Liver (tissue), 10 donors: ENCODE measurements at places on chromosomes 12 and 14.

GRCh38 chr12:56338308-56339157 is at the start of gene IL23A:
TSS of gene IL23A (plus strand) at chr12:56338884. CDS start at chr12:56339045, 161 bp downstream.
- H3K27me3 ChIP-seq: no peaks in the 10 kb centered on the region
- no peak for DNase-seq
- no peak within 1 kb of the TSS for H3K27ac ChIP-seq
- H3K36me3 ChIP-seq: peaks cover 13% of the 10 kb centered on the region

DNA sequence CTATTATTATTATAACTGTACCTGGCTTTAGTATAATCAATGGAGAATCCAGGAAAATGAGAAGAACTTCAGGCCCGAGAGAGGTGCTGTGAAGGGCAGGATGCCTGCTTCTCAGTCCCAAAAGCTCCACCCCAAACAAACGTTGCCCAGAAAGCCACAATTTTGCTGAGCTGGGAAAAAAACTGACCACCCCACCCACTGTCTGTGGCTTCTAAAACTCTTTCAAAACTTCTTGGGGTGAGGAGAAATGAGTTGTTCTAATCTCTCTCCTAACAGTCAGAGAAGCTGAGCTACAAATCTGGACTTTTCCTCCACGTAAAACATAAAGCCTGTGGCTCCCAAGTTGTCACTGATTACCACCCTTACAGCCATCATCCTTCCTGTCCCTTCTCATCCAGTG is 13.4 kb downstream of the VDR start:
- no peaks in the 10 kb centered on the region for H3K4me1 ChIP-seq
- H3K36me3 ChIP-seq: no peaks in the 10 kb centered on the region
- H3K4me3 ChIP-seq: no peak overlapping the region
- no peak for DNase-seq
- no peak overlapping the region for H3K27ac ChIP-seq
- H3K27me3 ChIP-seq: no peaks in the 10 kb centered on the region

GRCh38 chr14:76352639-76353281 is 23.2 kb upstream of the ESRRB start:
- no peak overlapping the region for H3K27ac ChIP-seq
- no peaks in the 10 kb centered on the region for H3K36me3 ChIP-seq
- peaks cover 4% of the 10 kb centered on the region for H3K4me1 ChIP-seq
- no peaks in the 10 kb centered on the region for H3K27me3 ChIP-seq
- peak; percentile 78 for DNase-seq

- no peak overlapping the region for H3K4me3 ChIP-seq
- DNase-seq: no peak
- H3K36me3 ChIP-seq: no peaks in the 10 kb centered on the region
- no peaks in the 10 kb centered on the region for H3K27me3 ChIP-seq
- no peak overlapping the region for H3K27ac ChIP-seq
Measured at GRCh38 chr12:11746940-11747716, 97.7 kb downstream of the ETV6 start.

- no peak for DNase-seq
- H3K27ac ChIP-seq: no peak overlapping the region
- H3K4me1 ChIP-seq: no peaks in the 10 kb centered on the region
- no peak overlapping the region for H3K4me3 ChIP-seq
- no peaks in the 10 kb centered on the region for H3K27me3 ChIP-seq
Measured at GRCh38 chr12:52444647-52445595, 7.0 kb downstream of the KRT6B start.

DNA sequence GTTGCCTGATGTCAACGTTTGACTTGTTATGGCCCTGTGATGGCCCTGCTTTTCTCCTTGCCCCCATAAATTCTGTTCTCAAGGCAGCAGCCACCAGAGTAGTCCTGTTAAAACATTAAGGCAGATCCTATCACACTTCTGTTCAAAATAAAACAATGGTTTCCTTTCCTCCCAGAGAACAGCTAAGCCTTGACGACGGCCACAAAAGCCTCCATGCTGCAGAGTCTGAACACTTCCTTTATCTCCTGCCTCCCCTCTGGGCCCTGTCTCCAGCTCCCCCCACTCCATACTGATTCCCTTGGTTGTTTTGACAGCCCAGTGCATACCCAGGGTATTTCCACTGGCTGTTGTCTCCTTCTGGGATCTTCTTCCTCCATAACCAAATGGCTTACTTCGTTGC is 618.1 kb downstream of the MED13L start:
- no peak for DNase-seq
- H3K27ac ChIP-seq: no peak overlapping the region
- H3K4me3 ChIP-seq: no peak overlapping the region
- peaks cover 3% of the 10 kb centered on the region for H3K27me3 ChIP-seq
- no peaks in the 10 kb centered on the region for H3K4me1 ChIP-seq

DNA sequence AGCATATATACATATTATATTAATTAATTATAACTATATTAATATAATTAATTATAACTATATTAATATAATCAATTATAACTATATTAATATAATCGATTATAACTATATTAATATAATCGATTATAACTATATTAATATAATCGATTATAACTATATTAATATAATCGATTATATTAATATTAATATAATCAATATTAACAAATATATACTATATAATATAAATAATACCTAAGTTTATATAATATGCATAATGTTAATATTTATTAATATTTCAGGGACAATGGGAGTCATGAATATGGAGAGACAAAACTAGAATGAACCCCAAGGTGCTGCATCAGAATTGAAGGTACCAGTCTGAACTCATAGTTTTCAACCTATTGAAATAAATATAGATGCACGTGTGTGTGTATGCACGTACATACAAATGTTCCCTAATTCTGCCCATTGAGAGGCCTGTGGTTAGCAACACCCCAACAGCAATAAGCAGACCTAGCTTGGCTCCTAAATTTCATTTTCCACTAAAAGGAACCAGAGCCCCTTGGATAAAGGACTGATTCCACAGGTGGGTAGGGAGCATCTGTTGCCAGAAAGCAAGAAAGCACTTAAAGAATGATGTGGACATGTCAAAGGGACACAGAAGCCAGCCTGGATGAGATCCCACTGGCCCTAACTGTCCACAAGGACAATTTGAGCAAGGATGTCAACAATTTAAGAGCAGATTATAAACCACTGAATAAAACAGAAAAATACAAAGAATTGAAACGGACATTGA is 21.3 kb downstream of the SSH1 start:
- peaks cover 11% of the 10 kb centered on the region for H3K36me3 ChIP-seq
- H3K27me3 ChIP-seq: no peaks in the 10 kb centered on the region
- H3K27ac ChIP-seq: no peak overlapping the region
- H3K4me3 ChIP-seq: no peak overlapping the region
- no peak for DNase-seq

DNA sequence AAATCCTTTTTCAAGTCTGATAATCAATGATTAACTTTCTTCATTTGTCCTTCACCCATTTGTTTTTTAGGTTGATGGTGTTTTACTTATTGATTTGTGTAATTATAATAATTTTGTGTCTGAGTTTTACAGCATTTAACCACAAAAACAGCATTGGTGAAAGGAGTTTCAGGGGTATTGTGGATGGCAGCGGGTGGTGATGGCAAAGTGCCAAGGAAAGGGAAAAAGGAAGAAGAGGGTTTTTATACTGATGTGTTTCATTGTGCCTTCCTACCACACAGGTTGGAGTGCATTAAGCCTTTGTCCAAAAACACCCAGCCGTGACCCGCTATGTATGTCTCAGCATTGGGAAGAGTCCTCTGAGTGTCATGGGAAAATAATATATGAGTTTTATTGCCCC is 150.3 kb downstream of the DAD1 start:
- no peaks in the 10 kb centered on the region for H3K27me3 ChIP-seq
- H3K4me3 ChIP-seq: no peak overlapping the region
- DNase-seq: no peak
- H3K27ac ChIP-seq: no peak overlapping the region

GRCh38 chr12:121797937-121798786 is 4.7 kb upstream of the RHOF start:
- H3K27ac ChIP-seq: peak overlapping the region; percentile 75
- no peaks in the 10 kb centered on the region for H3K36me3 ChIP-seq
- H3K27me3 ChIP-seq: no peaks in the 10 kb centered on the region
- DNase-seq: peak; percentile 78
- H3K4me1 ChIP-seq: peaks cover 63% of the 10 kb centered on the region
- H3K4me3 ChIP-seq: peak overlapping the region; percentile 61

- no peak overlapping the region for H3K27ac ChIP-seq
- H3K27me3 ChIP-seq: no peaks in the 10 kb centered on the region
- no peak for DNase-seq
Measured at GRCh38 chr14:102089621-102090343, 2.9 kb upstream of the HSP90AA1 start.

DNA sequence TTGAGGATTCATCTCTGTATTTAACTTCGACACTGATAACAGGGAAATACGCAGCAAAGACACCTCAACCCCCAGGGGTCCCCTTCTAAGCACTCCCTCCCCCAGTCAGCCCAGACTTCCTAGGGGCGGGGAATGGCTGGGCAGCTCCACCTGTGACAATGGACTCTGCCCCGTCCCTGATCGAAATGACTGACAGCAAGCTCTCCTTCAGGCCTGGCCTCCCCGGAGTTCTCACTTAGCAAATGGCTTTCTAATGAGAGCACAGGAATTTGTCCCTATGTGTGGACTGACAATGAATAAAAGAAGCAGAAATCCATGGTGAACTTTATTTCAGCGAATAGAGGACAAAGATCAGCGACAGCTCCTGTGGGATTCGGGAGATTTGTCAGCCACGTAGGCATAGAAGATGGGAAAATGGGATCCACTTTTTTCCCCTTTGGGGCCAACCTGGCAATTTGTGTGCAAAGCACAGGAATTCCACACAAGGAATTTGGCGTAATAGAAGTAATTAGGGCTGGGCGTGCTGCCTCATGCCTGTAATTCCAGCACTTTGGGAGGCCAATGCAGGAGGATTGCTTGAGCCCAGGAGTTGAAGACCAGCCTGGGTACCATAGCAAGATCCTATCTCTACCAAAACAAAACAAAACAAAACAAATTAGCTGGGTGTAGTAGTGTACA is 63.8 kb downstream of the TNFAIP2 start:
- no peaks in the 10 kb centered on the region for H3K27me3 ChIP-seq
- no peak for DNase-seq
- H3K4me3 ChIP-seq: no peak overlapping the region
- H3K27ac ChIP-seq: peak overlapping the region; percentile 93

DNA sequence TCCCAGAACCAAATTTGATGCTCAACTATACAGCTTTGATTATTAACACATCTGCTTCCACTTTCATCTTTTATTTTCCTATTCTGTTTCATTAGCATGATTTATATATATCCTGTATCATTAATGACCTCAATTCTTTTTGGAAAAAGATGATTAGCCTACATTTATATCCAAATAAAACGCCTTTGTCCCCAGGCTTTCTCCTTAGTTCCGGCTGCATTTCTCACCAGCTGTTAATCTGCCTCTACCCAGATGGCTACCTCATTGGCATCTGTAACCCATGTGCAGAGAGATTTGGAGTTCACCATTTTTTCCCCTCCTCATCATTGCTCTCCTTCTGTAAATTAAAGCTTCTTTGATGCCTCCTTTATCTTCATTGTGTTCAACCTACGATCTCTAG is 336.8 kb upstream of the RGS6 start:
- H3K27ac ChIP-seq: no peak overlapping the region
- DNase-seq: no peak
- H3K36me3 ChIP-seq: no peaks in the 10 kb centered on the region
- no peak overlapping the region for H3K4me3 ChIP-seq
- no peaks in the 10 kb centered on the region for H3K27me3 ChIP-seq
- H3K4me1 ChIP-seq: no peaks in the 10 kb centered on the region

- H3K27ac ChIP-seq: no peak overlapping the region
- H3K4me1 ChIP-seq: peaks cover 2% of the 10 kb centered on the region
- H3K36me3 ChIP-seq: no peaks in the 10 kb centered on the region
- H3K27me3 ChIP-seq: no peaks in the 10 kb centered on the region
- no peak overlapping the region for H3K4me3 ChIP-seq
- DNase-seq: no peak
Measured at GRCh38 chr14:68212361-68212760, 392.8 kb downstream of the RAD51B start.

- no peak overlapping the region for H3K4me3 ChIP-seq
- no peaks in the 10 kb centered on the region for H3K36me3 ChIP-seq
- H3K27ac ChIP-seq: no peak overlapping the region
- no peaks in the 10 kb centered on the region for H3K4me1 ChIP-seq
- H3K27me3 ChIP-seq: no peaks in the 10 kb centered on the region
- DNase-seq: no peak
Measured at GRCh38 chr12:97801471-97802059, 339.0 kb downstream of the RMST start.

- no peak overlapping the region for H3K4me3 ChIP-seq
- H3K36me3 ChIP-seq: peaks cover 38% of the 10 kb centered on the region
- DNase-seq: no peak
- H3K4me1 ChIP-seq: no peaks in the 10 kb centered on the region
Measured at GRCh38 chr12:132066345-132066685, 77.8 kb downstream of the DDX51 start.

GRCh38 chr12:92871116-92871515 is 58.0 kb downstream of the EEA1 start:
- H3K27me3 ChIP-seq: no peaks in the 10 kb centered on the region
- peaks cover 4% of the 10 kb centered on the region for H3K4me1 ChIP-seq
- H3K4me3 ChIP-seq: no peak overlapping the region
- peaks cover 2% of the 10 kb centered on the region for H3K36me3 ChIP-seq
- H3K27ac ChIP-seq: no peak overlapping the region

DNA sequence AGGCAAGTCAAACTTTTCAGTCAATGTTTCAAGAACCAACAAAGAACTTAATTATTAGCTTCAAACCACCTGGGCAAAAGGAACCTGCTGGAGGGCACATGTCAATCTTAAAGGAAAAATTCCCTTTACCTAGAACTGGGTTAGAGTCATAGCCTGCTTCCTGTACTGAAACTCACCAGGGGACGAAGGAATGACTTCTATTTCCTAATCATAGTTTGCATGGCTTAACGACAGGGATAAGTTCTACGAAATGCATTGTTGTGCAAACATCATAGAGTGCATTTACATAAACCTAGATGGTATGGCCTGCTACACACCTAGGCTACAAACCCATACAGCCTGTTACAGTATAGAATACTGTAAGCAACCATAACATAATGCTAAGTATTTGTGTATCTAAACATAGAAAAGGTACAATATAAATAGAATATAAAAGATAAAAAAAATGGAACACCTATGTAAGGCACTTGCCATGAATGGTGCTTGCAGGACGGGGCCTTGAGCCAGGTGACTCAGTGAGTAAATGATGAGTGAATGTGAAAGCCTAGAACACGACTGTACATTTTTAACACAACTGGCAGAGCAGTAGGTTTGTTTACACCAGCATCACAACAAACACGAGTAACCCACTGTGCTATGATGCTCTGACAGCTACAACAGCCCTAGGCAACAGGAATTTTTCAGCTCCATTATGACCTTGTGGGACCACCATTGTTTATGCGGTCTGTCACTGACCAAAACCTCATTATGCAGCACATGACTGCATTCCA is 234.9 kb upstream of the CAND1 start:
- H3K4me3 ChIP-seq: no peak overlapping the region
- H3K27ac ChIP-seq: no peak overlapping the region
- DNase-seq: no peak
- H3K36me3 ChIP-seq: no peaks in the 10 kb centered on the region

- no peak overlapping the region for H3K27ac ChIP-seq
- no peaks in the 10 kb centered on the region for H3K4me1 ChIP-seq
- peaks cover 67% of the 10 kb centered on the region for H3K36me3 ChIP-seq
- DNase-seq: no peak
- H3K4me3 ChIP-seq: no peak overlapping the region
Measured at GRCh38 chr12:100544165-100544564, 29.3 kb upstream of the GAS2L3 start.

- H3K36me3 ChIP-seq: no peaks in the 10 kb centered on the region
- no peak overlapping the region for H3K4me3 ChIP-seq
- no peak for DNase-seq
- no peaks in the 10 kb centered on the region for H3K27me3 ChIP-seq
- H3K4me1 ChIP-seq: peaks cover 16% of the 10 kb centered on the region
- H3K27ac ChIP-seq: no peak overlapping the region
Measured at GRCh38 chr12:93539821-93540220, 32.7 kb upstream of the SOCS2 start.
